ENCODE measurements at places on chromosomes 6 and 20.

DNA sequence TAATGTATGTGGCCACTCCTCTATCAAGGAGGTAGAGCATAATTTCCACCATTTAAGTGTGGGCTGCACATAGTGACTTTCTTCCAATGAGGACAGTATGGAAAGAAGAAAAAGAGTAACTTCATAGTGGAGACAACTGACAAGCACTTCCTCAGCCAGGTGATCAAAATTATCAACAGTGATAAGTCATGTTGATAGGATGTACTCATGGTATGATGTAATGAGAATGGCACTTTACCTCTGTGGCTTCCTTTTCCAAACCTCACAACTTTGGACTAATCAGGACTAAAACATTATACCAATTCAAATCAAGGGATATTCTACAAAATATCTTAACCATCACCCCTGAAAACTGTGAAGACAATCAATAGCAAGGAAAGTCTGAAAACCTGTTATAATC, 302.3 kb upstream of the CITED2 start:
- DNase-seq, result no peak

DNA sequence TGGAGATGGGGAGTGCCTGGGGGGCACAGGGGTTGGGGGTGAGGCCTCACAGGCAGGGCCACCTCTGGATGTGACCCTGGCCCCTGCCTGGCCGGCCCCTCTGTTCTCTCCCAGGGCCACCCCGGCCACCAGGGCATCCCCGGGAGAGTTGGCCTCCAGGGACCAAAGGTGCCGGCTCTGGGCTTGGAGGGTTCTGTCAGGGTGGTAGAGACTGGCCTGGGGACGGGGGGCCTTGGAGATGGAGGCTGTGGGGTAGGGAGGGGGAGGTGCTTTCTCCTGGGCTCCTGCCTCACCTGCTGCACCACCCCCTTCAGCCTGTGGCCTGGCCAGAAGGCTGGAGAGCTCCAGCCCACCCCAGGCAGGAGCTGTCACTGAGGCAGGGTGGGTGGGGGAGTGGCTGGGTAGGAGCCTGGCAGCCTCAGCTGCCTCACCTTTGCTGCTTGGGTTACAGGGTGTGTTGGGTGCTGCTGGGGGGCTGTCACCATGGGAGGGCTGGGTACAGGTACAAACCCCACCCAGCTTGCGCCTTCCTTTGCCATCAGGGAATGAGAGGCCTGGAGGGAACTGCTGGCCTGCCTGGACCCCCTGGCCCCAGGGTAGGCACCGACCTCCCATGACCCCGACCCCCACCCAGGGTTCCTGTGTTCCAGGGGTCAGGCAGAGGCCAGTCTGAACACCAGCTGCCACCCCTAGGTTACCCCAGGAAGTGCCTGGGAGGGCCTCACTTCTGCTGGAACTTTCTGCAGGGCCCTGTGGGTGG, 32.7 kb downstream of the COL20A1 start:
- no peak for DNase-seq

DNA sequence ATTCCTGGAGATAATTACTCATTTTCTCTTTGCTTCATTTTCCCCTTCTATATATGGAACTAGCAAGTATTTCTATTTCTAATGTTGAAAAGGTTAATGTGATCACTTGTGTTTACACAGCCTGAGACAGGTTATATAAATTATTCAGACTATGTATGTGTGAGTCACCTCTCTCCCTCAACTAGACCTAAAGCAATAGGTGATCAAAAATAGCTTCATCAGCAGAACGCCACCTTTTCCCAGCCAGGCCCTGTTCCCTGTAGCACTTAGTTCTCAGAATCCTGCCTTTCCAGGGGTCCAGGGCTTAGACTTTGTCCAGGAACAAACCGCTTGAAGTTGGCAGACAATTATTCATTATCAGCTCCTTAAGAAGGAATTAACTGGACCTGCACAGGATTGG, 125.3 kb upstream of the EXOC2 start:
- DNase-seq, result no peak

GRCh38 chr20:57161478-57162361, 104.7 kb downstream of the BMP7 start:
- no peak for DNase-seq

DNA sequence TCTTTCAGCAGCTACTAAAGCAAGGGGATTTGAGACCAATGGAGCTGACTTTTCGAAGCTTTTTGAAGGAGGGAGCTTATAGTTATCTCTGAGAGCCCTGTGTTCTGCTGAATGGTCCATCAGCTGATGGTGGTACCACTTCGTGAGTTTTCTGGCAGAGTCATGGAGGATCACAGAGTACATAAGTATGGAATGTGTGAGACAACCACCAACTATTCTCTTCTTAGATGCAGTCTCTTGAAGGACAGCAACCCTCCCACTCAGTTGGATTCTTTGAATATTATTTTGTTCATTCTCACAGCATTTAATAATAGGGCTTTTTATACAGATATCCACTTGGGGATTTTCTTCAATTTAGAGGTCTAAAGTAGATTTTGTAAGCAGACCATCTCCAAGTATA, 75.3 kb downstream of the ELOVL2 start:
- no peak for DNase-seq

Data from pons (tissue), 1 donor.